ENCODE measurements at places on chromosomes 13 and 19. TPM values are rescaled to one million over a fixed set of nuclear protein-coding genes. Genes with fewer than 3 reads are reported as not detected.

- DNase-seq, result no peak
- no peaks in the 10 kb centered on the region for H3K36me3 ChIP-seq
Measured at GRCh38 chr19:13507053-13507611, 853 bp upstream of the CACNA1A start.

ZNF471 gene
- not detected for polyA plus RNA-seq

NDUFA13 gene
- polyA plus RNA-seq, result 329 TPM

TMEM221 gene
- not detected for polyA plus RNA-seq

DNA sequence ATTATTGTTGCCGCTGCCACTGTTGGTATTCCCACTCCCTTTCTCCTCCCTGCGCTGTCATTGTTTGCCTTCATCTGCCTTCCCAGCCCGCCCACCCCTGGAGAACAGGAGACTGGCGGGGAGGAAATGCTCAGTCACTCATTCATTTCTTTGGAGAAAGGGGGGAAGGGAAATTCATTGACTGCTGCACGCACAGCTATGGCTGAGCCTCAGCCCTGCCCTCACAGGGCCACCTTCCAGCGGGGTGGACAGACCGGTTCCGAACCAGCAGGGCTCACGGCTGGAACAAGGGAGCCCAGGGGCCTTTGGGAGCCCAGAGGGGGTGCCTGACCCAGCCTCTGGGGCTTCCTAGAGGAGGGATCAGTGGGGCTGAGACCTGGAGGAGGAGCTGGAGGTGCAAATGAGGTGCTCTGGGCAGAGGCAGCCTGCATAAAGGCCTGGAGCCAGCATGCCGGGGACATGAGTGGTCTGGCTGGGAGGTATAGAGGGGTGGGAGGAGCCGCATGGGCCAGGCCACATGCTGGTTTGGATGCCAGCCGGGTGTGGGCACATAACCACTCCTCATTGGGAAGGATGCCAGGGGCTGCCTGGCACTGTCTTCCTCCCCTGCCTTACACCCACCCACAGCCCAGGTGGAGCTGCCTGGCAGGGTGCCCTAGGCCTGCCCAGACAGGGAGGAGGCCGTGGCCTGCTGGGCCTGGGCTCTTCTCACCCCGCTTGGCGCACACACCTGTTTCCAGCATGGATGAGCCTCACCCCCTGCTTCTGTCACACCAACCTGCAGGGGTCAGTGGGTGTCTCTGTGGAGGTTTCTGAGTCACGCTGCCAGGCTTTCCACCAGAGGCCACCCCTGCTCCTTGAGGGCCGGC is 26.8 kb downstream of the PPP5C start:
- H3K27me3 ChIP-seq, result no peaks in the 10 kb centered on the region
- H3K27ac ChIP-seq, result no peak overlapping the region
- DNase-seq, result no peak
- H3K4me3 ChIP-seq, result no peak overlapping the region

DNA sequence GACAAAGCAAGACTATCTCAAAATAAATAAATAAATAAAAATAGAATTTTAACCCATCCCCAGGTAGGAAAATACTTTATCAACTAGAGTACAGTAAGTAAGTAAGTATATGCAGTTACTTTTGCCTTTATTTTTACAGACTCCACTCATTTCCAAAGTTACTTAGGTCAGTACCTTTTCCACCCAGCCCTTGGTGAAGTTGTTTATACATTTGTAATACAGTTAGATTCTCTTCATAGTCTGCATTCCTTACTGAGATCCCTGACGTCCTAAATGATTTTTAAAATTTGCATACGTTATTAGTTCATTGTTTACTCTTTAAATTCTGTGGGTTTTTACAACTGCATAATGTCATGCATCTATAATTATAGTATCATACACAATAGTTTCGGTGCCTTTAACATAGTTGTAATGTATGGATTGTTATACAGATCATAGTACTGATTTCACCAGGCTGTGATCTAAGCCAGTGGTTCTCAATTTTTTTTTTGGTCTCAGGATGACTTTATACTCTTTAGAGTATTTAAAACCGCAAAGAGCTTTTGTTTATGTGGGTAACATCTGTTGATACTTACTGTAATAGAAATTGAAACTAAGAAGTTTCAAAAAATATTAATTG is 10.4 kb downstream of the SETDB2 start:
- no peak overlapping the region for H3K27ac ChIP-seq
- H3K27me3 ChIP-seq, result no peaks in the 10 kb centered on the region
- DNase-seq, result no peak
- H3K36me3 ChIP-seq, result peaks cover 20% of the 10 kb centered on the region
- H3K4me3 ChIP-seq, result no peak overlapping the region
- peaks cover 29% of the 10 kb centered on the region for H3K4me1 ChIP-seq

DNA sequence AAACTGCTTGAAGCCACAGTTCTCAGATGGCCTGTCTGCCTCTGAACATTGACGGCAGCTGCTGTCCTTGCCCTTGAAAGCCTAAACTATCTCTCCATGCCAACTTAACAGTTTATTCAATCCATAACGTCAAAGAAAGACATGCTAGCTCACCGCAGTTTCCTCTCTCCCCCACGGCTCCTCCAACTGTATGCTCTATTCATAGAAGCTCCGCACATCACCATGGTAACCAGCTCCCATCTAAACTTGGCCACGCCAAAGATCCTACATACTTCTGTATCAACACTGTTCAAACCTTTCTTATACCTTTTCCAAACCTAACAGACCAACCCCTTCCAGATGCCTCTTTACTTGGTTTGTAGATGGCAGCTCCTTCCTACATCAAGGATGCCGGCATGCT is 48.6 kb downstream of the ZNF91 start:
- peaks cover 13% of the 10 kb centered on the region for H3K4me1 ChIP-seq
- H3K36me3 ChIP-seq, result peaks cover 74% of the 10 kb centered on the region
- H3K4me3 ChIP-seq, result no peak overlapping the region
- no peak for DNase-seq
- no peak overlapping the region for H3K27ac ChIP-seq
- no peaks in the 10 kb centered on the region for H3K27me3 ChIP-seq

GRCh38 chr13:78078168-78078567 is 159.5 kb upstream of the EDNRB start:
- no peak for DNase-seq
- H3K4me1 ChIP-seq, result no peaks in the 10 kb centered on the region
- no peak overlapping the region for H3K27ac ChIP-seq
- H3K36me3 ChIP-seq, result no peaks in the 10 kb centered on the region
- peaks cover 15% of the 10 kb centered on the region for H3K27me3 ChIP-seq

ACER1 gene
- polyA plus RNA-seq, result 1.4 TPM

GRCh38 chr13:52925251-52925650 is 76.8 kb upstream of the PCDH8 start:
- H3K4me3 ChIP-seq, result no peak overlapping the region
- H3K4me1 ChIP-seq, result no peaks in the 10 kb centered on the region
- H3K27ac ChIP-seq, result no peak overlapping the region
- H3K36me3 ChIP-seq, result no peaks in the 10 kb centered on the region

GRCh38 chr13:33544308-33544707 is 258.8 kb upstream of the STARD13 start:
- H3K27me3 ChIP-seq, result no peaks in the 10 kb centered on the region
- peaks cover 18% of the 10 kb centered on the region for H3K4me1 ChIP-seq
- H3K36me3 ChIP-seq, result no peaks in the 10 kb centered on the region
- H3K4me3 ChIP-seq, result peak overlapping the region; percentile 97
- H3K27ac ChIP-seq, result peak overlapping the region; percentile 100

DNA sequence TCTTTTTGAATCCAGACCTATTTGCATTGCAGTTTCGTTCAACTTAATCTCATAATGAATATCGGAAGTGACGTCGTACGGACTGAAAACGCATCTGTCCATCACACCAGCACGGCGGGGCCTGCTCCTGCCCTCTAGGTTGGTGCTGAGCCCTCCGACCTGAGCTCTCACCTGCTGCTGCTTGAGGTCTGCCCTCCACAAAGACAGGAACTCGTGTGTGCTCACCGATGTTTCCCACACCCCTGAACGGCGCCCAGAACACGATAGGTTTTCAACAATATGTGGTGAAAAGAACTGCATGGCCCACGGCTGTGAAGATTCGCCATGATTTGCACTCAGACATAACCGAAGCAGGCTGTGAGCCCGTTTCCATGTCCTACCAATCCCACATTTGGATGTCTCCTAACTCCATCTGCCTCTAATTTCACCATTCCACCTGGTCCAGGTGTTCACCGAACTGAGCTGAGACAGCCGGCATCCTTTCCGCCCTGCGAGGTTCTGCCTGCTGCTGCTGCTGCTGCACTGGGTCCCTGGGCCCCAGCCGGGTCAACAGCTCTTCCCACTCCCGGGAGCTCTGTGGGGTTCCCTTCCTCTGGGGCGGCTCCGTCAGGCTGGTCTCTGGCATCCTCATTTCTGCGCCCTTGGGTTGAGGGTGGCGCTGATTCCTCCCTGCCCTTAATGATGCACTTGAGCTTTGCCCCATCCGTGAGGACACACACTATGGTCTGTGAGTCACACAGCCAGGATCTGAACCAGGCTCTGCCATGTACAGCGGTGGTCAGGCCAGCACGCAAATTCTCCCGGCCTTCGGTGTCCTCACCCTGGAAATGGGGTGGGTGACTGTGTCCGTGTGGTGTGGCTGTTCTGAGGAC is 20.9 kb downstream of the GRTP1 start:
- peaks cover 8% of the 10 kb centered on the region for H3K36me3 ChIP-seq
- no peak for DNase-seq
- H3K27ac ChIP-seq, result no peak overlapping the region
- peaks cover 6% of the 10 kb centered on the region for H3K27me3 ChIP-seq
- no peak overlapping the region for H3K4me3 ChIP-seq

C19orf38 gene
- polyA plus RNA-seq, result 0.17 TPM

ZNF547 gene
- 1.2 TPM for polyA plus RNA-seq

PRODH2 gene
- not detected for polyA plus RNA-seq

SHD gene
- polyA plus RNA-seq, result not detected

Measured in naive thymus-derived CD8-positive, alpha-beta T cell (primary cell).